ENCODE measurements at places on chromosomes 1 and 21.

- no peak for DNase-seq
These were observed 139.2 kb downstream of the DSCAM start for GRCh38 chr21:40707656-40708244.

GRCh38 chr1:1540090-1540817 is at the start of gene TMEM240:
Gene TMEM240 (minus strand): TSS chr1:1540624. CDS start chr1:1540346, 278 bp downstream.
- DNase-seq = peak; percentile 62

DNA sequence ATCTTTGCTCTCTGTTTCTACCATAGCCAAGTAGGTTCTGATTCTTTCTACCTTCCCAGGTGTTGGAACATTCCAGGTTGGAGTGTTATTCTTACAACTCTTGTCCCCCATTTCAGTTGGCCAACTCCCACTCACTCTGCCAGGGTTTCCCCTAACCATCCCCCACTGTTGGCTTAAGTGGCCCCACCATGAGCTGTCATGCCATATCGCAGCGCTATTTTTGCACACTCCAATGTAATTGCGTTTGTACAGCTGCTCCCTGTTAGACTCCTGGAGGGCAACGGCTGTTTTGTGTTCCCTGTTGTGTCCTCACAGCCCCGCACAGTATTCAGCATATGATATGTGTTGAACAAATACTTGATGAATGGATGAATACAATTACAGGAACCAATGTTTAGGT is 117.7 kb upstream of the ETS2 start:
- no peak for DNase-seq

GRCh38 chr1:102837551-102837950 is 270.8 kb downstream of the COL11A1 start:
- no peak for DNase-seq

- no peak for DNase-seq
These were observed 144.7 kb downstream of the POU2F1 start for GRCh38 chr1:167365360-167365759.

DNA sequence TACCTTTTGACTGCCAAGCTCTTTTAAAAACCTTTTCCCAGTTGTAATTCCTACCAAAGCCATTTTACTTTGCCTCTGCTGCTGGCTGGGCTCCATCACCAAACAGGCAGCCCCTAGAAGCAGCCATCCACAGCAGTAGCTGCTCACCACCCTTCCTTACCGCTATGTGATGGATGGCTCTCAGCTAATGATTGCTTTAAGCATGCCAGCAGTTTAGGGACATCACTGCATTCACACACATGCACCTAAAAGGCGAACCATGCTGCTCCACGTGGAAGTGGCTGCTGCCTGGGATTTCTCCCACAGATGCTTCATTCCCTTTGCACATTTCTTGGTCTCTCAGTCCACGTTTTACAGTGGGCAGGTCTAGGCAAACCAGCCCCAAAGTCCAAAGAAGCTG is 46.3 kb upstream of the PDE9A start:
- no peak for DNase-seq

DNA sequence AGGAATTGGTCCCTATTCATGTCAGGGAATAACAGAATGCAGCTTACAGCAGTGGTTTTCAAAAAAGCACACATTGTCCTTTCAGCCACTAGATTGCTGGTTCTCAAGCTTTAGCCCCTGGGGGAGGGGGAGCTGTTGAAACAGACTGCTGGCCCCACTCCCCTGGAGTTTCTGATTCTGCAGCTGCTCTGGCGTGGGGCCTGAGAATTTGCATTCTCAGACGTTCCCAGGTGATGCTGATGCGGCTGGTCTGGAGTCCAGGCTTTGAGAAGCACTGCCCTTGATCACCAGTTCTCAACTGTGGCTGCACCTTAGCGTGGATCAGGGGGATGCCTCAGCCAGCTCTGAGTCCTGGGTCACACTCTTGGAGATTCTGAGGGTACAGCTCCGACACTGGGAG is 62.7 kb upstream of the LAPTM5 start:
- no peak for DNase-seq

DNA sequence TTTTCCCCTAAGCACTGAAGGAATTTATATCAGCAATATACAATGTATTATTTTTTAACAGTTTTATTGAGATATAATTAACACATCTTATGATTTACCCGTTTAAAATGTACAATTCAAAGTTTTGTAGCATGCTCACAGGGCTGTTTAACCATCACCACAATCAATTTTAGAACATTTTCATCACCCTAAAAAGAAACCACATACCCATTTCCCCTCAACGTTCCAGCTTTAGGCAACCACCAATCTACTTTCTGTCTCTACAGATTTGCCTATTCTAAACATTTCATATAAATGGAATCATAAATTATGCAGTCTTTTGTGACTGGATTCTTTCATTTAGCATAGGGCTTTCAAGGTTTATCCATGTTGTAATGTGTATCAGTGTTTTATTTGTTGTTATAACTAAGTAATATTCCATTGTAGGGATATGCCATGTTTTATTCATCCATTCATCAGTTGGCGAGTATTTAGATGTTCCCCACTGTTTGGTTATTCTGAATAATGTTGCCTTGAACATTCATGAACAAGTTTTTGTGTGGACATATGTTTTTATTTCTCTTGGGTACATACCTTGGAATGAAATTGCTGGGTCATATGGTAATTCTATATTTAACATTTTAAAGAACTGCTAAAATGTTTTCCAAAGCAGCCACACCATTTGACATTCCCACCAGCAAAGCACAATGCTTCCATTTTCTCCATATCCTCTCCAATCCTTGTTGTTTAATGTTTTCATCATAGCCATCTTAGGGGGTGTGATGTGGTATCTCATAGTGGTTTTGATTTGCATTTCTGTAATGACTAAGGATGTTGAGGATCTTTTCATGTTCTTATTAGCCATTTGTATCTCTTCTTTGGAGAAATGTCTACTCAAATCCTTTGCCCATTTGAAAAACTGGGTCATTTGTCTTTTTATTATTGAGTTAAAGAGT is 188.5 kb downstream of the TM2D1 start:
- DNase-seq = no peak

DNA sequence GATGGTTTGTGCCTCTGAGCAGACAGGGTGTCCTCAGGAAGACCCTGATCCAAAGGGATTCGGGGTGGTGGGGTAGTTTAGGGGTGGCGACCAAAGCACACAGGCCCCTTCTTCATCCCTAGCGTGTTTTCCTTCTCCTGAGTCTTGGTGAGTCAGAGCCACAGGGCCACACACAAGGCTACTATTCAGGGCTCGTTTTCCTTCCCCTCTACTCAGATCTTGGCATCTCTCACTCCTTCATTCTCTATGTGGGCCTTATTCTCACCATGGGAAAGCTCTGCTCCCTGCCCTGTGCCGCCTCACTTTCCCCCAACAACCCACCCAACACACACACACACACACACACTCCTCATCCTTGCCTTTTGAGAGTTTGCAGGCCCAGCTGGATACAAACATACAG is 43.6 kb upstream of the WNT2B start:
- DNase-seq = no peak

GRCh38 chr21:33433425-33434114 is 30.4 kb downstream of the IFNGR2 start:
- peak; percentile 9 for DNase-seq

- no peak for DNase-seq
These were observed 10.5 kb downstream of the SLC2A1 start for GRCh38 chr1:42947965-42948732.

- DNase-seq = no peak
These were observed 50.1 kb downstream of the HUNK start for GRCh38 chr21:31922881-31923280.

DNA sequence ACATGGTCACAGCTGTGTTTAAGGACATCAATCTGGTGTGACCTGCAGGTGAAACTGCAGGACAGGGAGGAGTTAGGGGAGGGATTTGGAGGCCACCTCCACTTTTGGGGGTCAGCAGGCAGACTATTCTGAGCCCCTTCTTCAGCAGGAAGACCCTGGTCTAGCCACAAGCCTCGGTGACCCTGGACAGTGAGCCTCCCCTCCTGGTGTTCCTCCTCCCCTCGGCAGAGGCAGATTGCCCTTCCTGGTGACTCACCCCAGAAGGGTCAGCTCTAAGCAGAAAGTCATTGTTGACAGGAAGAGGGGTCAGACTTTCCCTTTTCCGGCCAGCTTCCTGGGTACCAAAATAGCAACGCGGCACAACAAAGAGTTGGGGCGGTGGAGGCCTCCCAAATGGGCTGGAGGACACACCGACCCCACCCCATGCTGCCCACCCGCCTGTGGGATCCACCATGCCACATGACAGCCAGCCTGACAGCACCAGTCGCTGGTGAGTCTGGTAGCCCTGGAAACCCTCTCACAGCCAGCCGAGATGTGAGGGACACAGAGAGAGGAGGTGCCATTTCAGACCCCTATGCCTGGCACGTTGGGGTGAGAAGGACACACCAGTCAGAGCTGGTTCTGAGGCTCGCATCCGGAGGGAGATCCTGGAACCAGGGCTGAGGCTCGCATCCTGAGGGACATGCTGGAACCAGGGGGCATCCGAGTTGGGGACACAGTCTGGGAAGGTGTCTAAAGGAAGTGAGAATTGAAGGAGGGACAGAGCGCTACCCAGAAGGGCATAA is 14.7 kb upstream of the CSF1 start:
- peak; percentile 25 for DNase-seq

GRCh38 chr1:205842229-205842628 is 7.7 kb downstream of the PM20D1 start:
- DNase-seq = no peak

Data from CD4-positive, alpha-beta T cell treated with Interleukin-17A for 1 hour (primary cell).